ENCODE measurements at places on chromosomes 5 and 9. TPM values are rescaled to one million over a fixed set of nuclear protein-coding genes. Genes with fewer than 3 reads are reported as not detected.

The VPS13A gene
- 4.5 TPM for polyA plus RNA-seq

The MAST4 gene
- polyA plus RNA-seq, result 1.1 TPM

- DNase-seq, result no peak
- peaks cover 57% of the 10 kb centered on the region for H3K4me1 ChIP-seq
- H3K27ac ChIP-seq, result peak overlapping the region; percentile 13
Observed at GRCh38 chr9:36218011-36218410, 27.3 kb downstream of the CLTA start.

DNA sequence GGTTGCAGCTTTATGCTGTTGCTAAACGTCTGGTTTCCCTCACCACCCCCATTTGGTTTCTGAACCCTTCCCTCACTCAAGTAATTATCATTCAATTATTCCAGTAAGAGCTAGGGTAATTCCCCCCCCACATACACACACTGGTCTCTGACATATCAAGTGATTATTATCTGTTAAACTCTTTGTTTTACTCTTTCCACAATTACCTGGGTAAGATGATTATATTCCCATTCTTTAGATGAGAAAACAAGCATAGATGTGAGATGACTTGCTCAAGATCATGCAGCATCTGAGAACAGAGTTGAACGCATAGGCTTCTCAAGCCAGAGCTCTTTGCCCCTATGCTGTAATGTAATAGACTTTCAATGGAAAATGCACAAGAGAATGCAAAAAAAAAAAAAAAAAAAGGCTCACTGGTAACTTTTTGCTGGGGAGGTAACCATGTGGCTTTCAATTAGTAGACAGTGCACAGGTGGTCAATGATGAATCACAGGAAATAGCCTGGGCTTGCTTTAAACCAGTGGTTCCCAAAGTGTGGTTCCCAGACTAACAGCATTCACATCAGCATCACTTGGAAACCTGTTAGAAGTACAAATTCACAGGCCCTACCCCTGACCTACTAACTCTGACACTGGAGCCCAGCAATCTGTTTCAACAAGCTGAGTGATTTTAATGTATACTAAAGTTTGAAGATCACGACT lies 87.6 kb downstream of the PIK3R1 start:
- no peak overlapping the region for H3K4me3 ChIP-seq
- H3K27ac ChIP-seq, result peak overlapping the region; percentile 85
- peaks cover 6% of the 10 kb centered on the region for H3K36me3 ChIP-seq
- H3K4me1 ChIP-seq, result peaks cover 39% of the 10 kb centered on the region
- H3K27me3 ChIP-seq, result peaks cover under 1% of the 10 kb centered on the region

GRCh38 chr5:34639852-34640626 lies 16.1 kb upstream of the RAI14 start:
- DNase-seq, result no peak
- no peak overlapping the region for H3K4me3 ChIP-seq
- no peaks in the 10 kb centered on the region for H3K36me3 ChIP-seq
- no peak overlapping the region for H3K27ac ChIP-seq
- H3K27me3 ChIP-seq, result peaks cover 1% of the 10 kb centered on the region

The NSUN2 gene
- polyA plus RNA-seq, result 53.7 TPM

DNA sequence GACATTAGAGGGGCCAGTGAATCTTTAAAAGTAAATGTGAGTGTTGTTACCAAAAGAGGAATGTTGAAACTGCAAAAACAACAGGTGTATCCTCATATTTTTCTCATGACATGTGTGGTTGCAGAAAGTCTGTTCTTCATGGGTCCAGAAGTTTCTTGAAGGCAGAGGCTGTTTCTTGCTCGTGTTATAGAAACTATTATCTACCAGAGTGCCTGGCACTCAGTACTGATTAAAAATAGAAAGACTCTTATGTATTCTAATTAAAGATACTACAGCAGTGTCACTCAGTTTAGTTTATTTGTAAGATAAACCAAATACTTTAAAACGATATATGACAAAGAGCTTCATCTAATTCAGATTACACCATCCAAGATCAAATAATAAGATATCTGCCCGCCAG lies 1864.2 kb upstream of the WWC1 start:
- DNase-seq, result no peak
- no peak overlapping the region for H3K4me3 ChIP-seq
- H3K27me3 ChIP-seq, result no peaks in the 10 kb centered on the region
- no peaks in the 10 kb centered on the region for H3K4me1 ChIP-seq
- no peak overlapping the region for H3K27ac ChIP-seq
- H3K36me3 ChIP-seq, result peaks cover 4% of the 10 kb centered on the region

GRCh38 chr5:66904189-66904588 lies 292.4 kb downstream of the CD180 start:
- H3K4me3 ChIP-seq, result no peak overlapping the region
- H3K27me3 ChIP-seq, result peaks cover 7% of the 10 kb centered on the region
- DNase-seq, result no peak
- no peaks in the 10 kb centered on the region for H3K36me3 ChIP-seq
- H3K27ac ChIP-seq, result no peak overlapping the region

The FCN1 gene
- 47.6 TPM for polyA plus RNA-seq

GRCh38 chr9:72932619-72933018 lies 20.2 kb downstream of the ALDH1A1 start:
- H3K4me3 ChIP-seq, result no peak overlapping the region
- DNase-seq, result no peak
- no peaks in the 10 kb centered on the region for H3K27me3 ChIP-seq
- H3K36me3 ChIP-seq, result no peaks in the 10 kb centered on the region

GRCh38 chr9:77022783-77023440 lies 3.5 kb downstream of the FOXB2 start:
- H3K27ac ChIP-seq, result no peak overlapping the region
- H3K27me3 ChIP-seq, result peaks cover 15% of the 10 kb centered on the region
- DNase-seq, result no peak
- peaks cover 7% of the 10 kb centered on the region for H3K4me1 ChIP-seq
- no peaks in the 10 kb centered on the region for H3K36me3 ChIP-seq

GRCh38 chr5:148000036-148000435 lies 63.7 kb upstream of the SPINK5 start:
- no peaks in the 10 kb centered on the region for H3K4me1 ChIP-seq
- H3K27ac ChIP-seq, result no peak overlapping the region
- DNase-seq, result no peak
- H3K36me3 ChIP-seq, result peaks cover 5% of the 10 kb centered on the region

The SLC4A9 gene
- not detected for polyA plus RNA-seq

The RAB24 gene
- 45.8 TPM for polyA plus RNA-seq

- H3K36me3 ChIP-seq, result no peaks in the 10 kb centered on the region
- H3K4me1 ChIP-seq, result peaks cover 15% of the 10 kb centered on the region
- no peak overlapping the region for H3K27ac ChIP-seq
- peak; percentile 69 for DNase-seq
- H3K4me3 ChIP-seq, result no peak overlapping the region
- peaks cover 6% of the 10 kb centered on the region for H3K27me3 ChIP-seq
Observed at GRCh38 chr9:112793213-112793810, 42.8 kb downstream of the SNX30 start.

DNA sequence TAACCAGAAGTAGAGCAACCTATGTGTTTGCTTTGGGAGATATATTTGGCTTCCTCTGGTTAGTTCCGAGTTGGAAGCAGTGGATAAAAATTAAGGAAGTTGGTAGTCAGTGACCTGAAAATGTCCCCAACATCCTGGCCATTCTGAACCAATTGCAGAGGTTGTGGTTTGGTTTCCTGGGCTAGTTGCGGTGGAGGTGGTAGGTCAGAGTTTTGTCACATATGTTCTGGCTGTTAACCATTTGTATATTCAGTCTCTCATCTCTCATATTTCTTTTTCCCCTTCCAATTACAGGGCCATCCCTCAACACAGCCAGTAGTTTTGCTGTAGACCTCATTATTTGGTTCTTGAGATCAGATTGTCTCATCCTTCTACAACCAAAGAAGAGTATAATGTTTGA lies 1026.9 kb downstream of the PTPRD start:
- peaks cover 3% of the 10 kb centered on the region for H3K36me3 ChIP-seq
- no peak for DNase-seq
- no peak overlapping the region for H3K4me3 ChIP-seq
- no peaks in the 10 kb centered on the region for H3K27me3 ChIP-seq

DNA sequence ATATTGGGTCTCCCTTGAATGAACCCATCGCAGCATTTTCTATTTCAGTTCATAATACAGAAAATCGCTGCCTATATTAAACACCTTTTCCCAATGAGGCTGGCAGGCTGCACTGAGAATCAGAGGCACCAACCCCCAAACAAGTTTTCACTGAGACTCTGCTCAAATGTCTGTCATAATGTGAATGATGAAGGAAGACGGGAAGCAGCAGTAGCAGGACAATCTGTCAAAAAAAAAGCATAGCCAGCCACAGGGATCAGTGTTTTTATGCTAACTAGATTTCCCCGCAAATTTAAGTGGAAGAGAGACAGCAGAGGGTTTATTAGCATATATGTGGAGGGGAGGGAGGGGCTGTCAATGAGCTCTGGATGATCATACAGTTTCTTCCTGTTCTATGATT lies 162.7 kb upstream of the PDE4D start:
- H3K4me1 ChIP-seq, result no peaks in the 10 kb centered on the region
- no peaks in the 10 kb centered on the region for H3K36me3 ChIP-seq
- DNase-seq, result no peak

The DPP7 gene
- 176 TPM for polyA plus RNA-seq

- no peak overlapping the region for H3K4me3 ChIP-seq
- H3K27me3 ChIP-seq, result peaks cover 2% of the 10 kb centered on the region
- no peak overlapping the region for H3K27ac ChIP-seq
- DNase-seq, result no peak
- H3K4me1 ChIP-seq, result no peaks in the 10 kb centered on the region
Observed at GRCh38 chr9:72691671-72692070, 170.3 kb downstream of the TMC1 start.

- no peak for DNase-seq
- H3K27ac ChIP-seq, result no peak overlapping the region
- no peaks in the 10 kb centered on the region for H3K4me1 ChIP-seq
- no peaks in the 10 kb centered on the region for H3K27me3 ChIP-seq
Observed at GRCh38 chr9:73402081-73403028, 250.7 kb downstream of the ANXA1 start.

Measured in immature natural killer cell (primary cell).